Stimulated activated CD4-positive, alpha-beta T cell treated with anti-CD3 and anti-CD28 coated beads, Interleukin-15, amount 100 ng/mL, for 48 hours (primary cell): ENCODE measurements at places on chromosomes 11 and 22.

DNA sequence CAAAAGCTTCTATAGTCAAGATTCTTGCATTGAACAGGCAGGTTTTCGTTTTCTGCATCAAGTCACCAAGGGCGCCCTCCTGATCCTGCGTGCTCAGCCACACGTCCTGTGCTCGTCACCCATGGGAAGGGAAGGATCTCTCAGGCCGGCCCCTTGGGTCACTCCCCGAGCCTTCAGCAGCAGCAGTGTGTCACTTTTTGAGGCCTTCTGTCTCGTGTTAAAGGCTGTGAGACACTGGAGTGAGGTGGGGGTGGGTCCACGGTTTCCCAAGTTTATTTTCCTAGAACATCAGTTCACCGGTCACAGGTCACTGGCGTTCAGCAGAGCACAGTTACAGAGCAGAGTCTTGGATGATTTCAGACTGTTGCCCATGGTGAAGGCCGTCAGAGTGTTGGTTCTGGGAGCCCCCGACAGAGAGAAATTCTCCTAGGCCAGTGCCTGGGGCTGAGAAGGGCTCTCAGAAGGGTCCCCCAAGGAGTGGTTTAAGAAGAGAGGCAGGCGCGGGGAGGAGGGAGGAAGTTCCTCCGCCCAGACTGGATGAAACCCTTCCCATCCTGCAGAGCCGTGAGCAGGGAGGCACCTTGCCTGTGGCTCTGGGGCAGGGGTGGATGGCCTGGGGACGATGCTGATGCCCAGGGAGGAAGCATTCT is 13.5 kb upstream of the ADORA2A start:
- no peak for DNase-seq

GRCh38 chr22:33255791-33256190 is 197.6 kb upstream of the SYN3 start:
- DNase-seq = no peak

DNA sequence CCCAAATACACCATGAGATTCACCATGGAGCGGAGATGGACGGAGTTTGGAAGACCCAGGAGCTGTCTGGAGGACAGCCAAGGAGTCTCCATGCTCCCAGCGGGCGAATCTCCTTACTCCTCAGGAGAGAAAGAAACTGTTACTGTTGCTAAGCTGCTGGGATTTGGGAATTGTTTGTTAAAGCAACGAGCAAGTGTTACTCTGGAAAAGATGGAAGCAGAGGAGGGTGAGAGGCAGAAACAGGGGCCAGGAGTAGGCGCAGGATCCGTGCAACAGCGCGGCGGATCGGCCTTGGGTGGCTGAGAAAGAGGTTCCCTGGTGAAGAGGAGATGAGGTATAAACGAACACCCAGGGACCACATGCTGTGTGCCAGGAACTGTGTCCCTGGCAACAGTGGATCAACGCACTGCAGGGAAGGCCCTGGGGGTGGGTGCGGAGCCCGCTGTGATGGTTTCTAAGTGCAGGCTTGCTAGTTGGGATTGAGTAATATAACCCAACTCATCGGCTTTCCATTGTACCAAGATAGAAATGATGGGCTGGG is 1436.4 kb downstream of the BRD1 start:
- no peak for DNase-seq

DNA sequence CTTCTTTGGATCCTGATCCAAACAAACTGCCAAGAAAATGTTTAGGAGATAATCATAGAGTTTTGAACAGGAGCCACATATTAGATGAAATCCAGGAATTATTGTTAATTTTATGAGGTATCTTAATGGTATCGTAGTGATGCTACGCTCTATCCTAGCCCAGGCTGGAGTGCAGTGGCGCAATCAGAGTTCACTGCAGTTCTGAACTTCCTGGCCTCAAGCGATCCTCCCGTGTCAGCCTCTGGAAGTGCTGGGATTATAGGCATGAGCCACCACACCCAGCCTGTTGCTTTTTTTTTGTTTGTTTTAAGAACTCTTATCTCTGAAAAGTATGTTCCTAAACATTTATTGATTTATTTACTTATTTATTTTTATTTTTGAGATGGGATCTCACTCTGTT is 2.4 kb downstream of the GSTT4 start:
- DNase-seq = no peak
